Progenitor cell of endocrine pancreas (in vitro differentiated cells): ENCODE measurements at places on chromosomes 1 and 21.

DNA sequence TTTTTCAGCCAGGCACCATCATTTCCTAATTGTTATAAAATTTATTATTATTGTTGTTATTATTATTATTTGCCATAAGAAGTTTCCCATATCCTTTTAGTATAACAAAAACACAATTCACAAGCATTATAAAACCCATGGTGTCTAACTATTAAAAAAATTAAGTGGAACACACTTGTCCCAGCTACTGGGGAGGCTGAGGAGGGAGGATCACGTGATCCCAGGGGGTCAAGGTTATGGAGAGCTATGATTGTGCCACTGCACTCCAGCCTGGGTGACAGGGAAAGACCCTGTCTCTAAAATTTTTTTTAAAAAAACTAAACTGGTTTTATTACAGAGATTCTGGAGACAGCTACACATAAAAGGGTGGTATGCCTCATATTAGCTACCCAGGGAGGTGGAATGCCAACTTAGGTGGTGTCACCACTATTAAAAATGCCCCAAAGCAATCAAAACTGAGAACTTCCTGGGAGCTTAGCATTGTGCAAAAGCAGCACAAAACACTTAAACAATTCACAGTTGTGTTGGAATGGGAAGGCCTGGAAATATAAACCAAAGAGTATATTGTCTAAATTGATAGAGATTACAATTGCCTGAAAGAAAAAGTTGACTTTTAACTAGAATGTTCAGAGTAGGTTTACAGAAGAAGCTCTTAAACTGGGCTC, 8.7 kb upstream of the RGS4 start:
- no peak for DNase-seq

DNA sequence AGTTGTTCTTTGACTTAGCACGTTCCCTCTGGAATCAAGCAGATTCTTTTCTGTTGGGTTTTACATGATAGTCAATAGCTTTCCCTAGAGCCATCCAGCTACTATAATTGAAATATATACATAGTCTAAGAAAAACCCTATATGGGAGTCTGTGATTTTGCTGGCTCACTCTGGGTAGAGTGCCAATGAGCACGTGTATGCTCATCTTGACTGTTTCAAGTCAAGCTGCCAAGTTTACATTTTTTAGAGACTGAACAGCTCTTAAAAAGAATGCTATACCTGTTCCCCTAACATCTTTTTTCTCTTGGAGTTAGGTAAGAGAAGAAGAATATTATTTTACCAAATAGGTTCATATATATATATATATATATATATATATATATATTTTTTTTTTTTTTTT, 182.8 kb upstream of the NRIP1 start:
- DNase-seq = no peak

GRCh38 chr1:166511761-166512160, 327.5 kb upstream of the POGK start:
- DNase-seq = no peak

DNA sequence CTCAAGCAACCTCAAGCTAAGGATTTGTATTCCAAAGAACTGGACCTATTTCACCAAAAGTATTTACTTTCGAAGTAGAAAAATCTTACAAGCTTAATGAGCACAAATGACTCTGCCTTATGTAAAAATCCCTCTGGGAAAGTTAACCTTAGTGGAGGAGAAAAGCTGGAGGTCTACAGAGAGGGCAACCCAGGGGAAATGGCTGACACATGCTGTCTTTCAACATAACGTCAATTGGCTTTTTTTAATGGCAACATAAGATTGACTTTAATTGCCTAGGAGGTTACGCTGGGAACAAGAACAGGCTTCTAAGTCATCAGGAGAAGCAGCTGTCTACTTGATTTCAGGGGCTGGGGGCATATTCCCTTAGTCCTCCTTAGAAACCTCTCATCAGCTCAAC, 52.3 kb downstream of the UTP25 start:
- DNase-seq = no peak

GRCh38 chr1:2528966-2529783, 888 bp downstream of the HES5 start:
- DNase-seq = no peak

- no peak for DNase-seq
Observed at GRCh38 chr1:22845398-22845935, 127.2 kb downstream of the LACTBL1 start.

- DNase-seq = no peak
Observed at GRCh38 chr1:184187097-184187496, 135.6 kb downstream of the TSEN15 start.

- DNase-seq = no peak
Observed at GRCh38 chr1:197356723-197357533, 88.9 kb downstream of the CRB1 start.

GRCh38 chr1:193951984-193952383, 765.6 kb upstream of the B3GALT2 start:
- DNase-seq = no peak

- DNase-seq = no peak
Observed at GRCh38 chr1:67889466-67889865, 56.2 kb upstream of the GNG12 start.

DNA sequence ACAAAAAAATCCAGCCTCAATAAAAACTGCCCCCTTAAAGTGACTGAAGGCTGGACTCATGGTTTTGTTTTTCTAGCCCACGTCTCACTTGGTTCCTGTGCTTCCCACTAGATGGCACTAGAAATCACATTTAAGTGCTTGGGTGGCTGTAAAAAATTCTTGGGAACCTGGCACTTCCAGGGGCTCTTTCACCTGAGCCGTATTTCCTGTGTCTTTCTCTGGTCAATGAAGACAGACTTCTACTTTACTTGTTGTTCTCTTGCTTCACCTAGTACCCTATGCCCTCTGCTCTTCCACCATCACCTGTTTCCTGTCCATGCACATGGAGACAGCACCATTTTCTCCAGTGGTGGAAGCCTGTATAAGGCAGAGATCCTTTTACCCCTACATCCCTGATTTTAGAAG, 20.0 kb downstream of the METTL13 start:
- no peak for DNase-seq

- no peak for DNase-seq
Observed at GRCh38 chr1:22176258-22176657, 33.4 kb upstream of the WNT4 start.

- no peak for DNase-seq
Observed at GRCh38 chr1:16015960-16016901, 1.6 kb downstream of the HSPB7 start.

GRCh38 chr1:229108598-229109201, 162.2 kb upstream of the RAB4A start:
- no peak for DNase-seq

DNA sequence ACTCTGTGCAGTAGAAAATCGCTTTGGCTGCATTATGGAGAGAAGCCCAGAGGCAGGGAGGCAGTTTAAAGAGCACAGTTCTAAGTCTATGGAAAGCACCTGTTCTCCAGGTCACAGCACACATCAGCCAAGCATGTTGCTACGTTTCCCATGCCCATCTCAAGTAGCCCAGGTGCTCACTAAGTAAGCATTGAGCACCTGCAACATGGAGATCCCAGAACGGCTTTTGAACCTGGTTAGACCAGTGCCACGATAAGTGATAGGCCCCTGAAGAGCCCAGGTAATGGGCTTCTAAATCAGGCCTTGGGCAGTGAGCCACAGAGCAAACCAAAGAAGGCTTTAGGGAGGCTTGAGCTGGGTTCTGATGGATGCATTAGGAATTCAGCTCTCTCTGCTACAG, 186.2 kb downstream of the C1orf94 start:
- no peak for DNase-seq

DNA sequence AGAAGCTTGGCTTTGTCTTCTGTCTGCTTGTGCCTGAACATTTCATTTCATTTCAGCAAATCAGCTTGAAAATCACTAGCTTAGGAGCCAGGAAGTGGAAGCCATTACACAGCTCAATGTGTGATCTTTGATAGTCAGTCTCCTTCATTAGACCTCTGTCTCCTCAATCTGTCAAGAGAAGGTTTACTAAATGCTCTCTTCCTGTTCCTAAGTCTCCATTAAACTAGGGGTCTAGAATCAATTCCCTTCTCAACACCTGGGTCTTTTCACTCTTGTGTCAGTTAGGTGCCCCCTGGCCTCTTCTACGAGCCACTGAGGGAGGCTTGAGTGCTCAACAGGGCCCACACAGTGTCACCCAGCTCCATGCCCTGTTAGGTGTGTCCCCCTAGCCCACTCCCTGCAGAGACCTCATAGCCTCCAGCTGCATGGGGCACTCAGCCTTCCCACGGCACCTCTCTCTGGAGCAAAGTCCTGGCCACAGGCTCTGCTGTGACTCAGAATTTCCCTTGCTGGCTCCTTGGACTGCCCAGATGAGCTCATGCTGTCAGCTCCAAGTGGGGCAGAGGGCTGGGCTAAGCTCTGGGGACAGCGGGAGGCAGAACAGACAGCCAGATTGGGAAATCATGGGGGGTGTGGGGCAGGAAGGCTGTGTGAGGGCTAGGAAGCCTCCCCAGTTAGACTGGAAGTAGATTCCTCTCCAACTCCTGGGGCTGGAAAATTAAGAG, 115.7 kb upstream of the IPO9 start:
- no peak for DNase-seq

DNA sequence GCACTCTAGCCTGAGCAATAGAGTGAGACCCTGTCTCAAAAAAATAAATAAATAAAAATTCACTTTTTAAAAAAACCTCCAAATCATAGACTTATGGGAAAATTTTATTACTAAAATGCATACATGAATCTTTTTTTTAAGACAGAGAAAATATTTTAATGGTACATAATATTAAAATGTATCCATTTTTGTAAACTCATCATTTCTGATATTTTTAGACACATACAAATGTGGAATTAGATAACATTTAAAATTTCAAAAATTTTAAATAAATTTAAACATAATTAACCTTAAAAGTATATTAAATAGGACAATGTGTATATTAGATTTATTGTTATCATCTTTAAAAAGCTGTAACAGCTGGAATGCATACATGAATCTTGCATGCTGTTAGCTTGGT, 33.9 kb downstream of the SMAP2 start:
- DNase-seq = no peak

GRCh38 chr21:37528150-37528937, 161.8 kb downstream of the DYRK1A start:
- DNase-seq = no peak

GRCh38 chr1:78718566-78718965, 68.9 kb downstream of the IFI44 start:
- DNase-seq = no peak

DNA sequence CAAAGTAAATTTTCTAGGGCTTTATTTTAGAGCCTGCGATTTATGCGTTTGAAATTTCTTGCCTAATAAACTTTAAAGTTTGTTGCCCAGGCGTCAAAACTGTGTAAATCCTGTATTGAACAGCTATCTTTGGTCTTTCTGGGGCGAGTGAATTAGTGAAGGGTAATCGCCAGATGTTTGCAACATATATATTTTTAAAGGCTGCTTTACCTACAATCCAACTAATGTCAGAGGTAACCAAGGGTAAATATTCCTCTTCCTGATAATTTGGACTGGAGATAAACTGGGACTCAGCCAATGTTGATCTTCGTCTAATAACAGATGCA, 885 bp upstream of the PROX1 start:
- DNase-seq = no peak

- DNase-seq = no peak
Observed at GRCh38 chr1:42165511-42166210, 1.1 kb upstream of the GUCA2A start.

DNA sequence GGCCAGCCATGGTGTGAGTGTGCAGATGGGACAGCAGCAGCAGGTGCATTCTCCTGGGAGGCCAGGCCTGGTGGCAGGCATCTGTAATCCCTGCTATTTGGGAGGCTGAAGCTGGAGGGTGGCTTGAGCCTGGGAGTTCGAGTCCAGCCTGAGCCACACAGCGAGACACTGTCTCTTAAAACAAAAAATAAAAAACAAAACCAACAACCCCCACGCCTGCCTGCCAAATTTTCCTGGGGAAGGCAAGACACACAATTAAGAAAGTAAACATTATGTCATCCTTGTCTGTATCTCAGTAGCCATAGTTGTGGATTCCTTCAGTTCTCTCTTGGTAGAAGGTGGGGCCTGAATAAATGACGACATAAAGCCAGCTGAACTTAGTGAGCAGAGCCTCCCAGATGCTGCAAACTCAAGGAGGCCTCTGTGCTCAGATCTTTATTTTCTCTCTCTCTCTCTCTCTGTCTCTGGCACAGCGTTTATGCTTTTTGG, 57.6 kb upstream of the CD34 start:
- DNase-seq = no peak

- DNase-seq = no peak
Observed at GRCh38 chr1:201259476-201260235, 23.6 kb upstream of the PKP1 start.

- no peak for DNase-seq
Observed at GRCh38 chr1:226085675-226086285, 23.3 kb downstream of the H3-3A start.

- DNase-seq = peak; percentile 67
Observed at GRCh38 chr1:27858072-27858948, 14.0 kb upstream of the THEMIS2 start.

DNA sequence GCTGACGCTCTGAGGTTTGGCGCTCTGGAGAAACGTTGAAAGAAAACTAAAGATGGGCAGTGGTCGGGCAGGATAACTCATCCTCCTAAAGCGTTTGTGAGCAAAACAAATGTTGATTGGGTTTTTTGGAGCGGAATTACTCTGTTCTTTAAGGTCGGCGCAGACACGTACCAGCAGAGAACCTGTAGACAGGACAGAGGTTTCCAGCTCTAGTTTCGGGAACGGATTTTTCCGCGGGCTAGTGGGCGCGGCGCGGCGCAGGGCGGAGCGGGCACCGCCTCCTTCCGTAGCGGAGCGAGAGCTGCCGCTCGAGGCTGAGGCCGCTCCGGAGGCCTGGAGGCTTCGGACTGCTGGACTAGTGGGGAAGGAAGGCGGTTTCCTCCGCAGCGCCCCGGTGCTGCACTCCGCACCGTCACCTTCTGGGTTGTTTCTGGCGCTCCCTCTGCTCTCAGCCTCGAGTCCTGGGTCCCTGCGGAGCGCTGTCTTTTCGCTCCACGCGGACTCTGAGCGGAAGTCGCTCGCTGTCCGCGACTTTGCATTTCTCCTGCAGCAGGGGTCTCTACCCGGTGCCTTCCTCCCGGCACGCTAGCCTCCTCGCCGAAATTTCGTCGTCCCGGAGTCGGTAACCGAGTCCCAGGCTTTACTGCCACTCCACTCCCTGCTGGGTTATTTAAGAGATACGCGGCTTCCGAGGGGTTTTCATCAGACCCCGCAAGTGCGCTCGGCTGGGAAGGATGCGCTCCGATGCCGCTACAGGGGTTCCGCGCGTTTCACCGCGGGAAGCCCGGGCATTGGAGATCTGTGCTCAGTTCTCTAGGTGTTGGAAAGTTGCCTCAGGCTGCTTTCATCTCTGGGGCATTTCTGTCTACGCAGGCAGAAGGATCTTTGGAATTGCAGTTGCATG, 7.0 kb downstream of the FOXD2 start:
- no peak for DNase-seq
